Breast epithelium (tissue), 4 donors: ENCODE measurements at places on chromosomes 16 and 17. TPM values are rescaled to one million over a fixed set of nuclear protein-coding genes. Genes with fewer than 3 reads are reported as not detected.
A peak's percentile ranks its signal among the peaks of the same experiment; 100 is the strongest.

GRCh38 chr16:67847064-67847861, at the start of gene CENPT:
Gene CENPT (minus strand): TSS chr16:67847693. CDS start chr16:67833859, 13,834 bp downstream.
- DNase-seq, result peak; percentile 41
- peak within 1 kb of the TSS; percentile 95 for H3K4me3 ChIP-seq
- no peaks in the 10 kb centered on the region for H3K36me3 ChIP-seq
- peak within 1 kb of the TSS; percentile 94 for H3K27ac ChIP-seq

- H3K27ac ChIP-seq, result no peak overlapping the region
- no peak overlapping the region for H3K4me3 ChIP-seq
- DNase-seq, result no peak
- H3K36me3 ChIP-seq, result no peaks in the 10 kb centered on the region
Observed at GRCh38 chr17:78271419-78272170, 40.2 kb downstream of the TMEM235 start.

GRCh38 chr16:86975445-86975844, 341.7 kb downstream of the C16orf95 start:
- DNase-seq, result no peak
- no peaks in the 10 kb centered on the region for H3K27me3 ChIP-seq
- no peaks in the 10 kb centered on the region for H3K36me3 ChIP-seq
- no peak overlapping the region for H3K4me3 ChIP-seq
- no peaks in the 10 kb centered on the region for H3K4me1 ChIP-seq

DNA sequence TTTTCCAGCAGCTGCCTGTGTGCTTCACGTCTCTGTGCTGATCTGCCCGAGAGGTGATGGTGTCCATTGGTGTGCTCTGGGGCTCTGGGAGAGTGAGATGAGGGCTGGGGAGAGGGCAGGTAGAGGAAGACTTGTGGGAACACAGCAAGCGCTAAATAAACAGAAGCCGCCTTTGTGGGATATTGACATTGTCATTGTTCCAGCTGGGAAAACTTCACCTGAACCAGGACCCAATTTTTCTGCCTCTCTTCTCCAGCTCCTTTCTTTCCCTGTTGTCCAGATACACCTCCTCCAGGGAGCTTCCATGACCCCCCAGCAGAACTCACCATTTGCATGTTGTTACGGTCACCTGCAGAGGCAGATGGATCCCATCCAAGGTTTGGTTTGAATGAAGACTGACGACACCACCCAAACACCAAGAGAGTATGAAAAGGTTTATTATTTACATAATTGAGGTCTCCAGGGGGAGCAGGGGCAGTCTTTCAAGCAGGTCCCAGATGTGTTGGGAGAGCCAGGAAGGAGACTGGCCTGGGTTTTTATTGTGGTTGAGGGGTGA, 3.6 kb upstream of the ITGA3 start:
- no peak overlapping the region for H3K4me3 ChIP-seq
- no peak for DNase-seq
- H3K4me1 ChIP-seq, result peaks cover 11% of the 10 kb centered on the region

Gene SLC6A2
- total RNA-seq, result 0.64 TPM

Gene KRT16
- 51.8 TPM for total RNA-seq
